ENCODE measurements at places on chromosomes 1 and 21.

DNA sequence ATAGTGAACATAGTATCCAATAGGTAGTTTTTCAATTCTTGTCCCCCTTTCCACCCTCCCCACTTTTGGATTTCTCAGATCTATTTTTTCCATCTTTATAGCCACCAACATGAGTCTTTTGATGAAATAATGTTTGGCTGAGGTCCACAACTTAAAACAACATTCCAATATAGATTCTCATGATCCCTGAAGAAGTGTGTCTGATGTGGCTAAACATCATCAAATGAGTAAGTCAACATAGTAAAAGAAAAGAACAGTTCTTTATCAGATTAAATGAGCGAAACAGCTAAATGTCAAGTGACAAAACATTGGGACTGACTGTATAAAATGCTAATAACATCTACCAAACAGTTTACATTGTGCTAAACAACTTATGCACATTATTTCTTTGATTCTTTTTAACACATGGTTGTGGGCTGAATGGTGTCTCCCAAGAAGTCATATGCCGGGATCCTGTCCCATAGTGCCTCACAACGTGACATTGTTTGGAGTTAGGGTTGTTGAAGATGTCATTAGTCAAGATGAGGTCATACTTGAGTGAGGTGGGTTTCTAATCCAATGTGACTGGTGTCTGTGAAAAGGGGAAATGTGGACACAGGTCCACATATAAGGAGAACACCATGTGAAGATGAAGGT lies 453.6 kb downstream of the LTN1 start:
- DNase-seq = no peak

GRCh38 chr1:245797592-245798348 lies 643.0 kb downstream of the KIF26B start:
- DNase-seq = no peak

DNA sequence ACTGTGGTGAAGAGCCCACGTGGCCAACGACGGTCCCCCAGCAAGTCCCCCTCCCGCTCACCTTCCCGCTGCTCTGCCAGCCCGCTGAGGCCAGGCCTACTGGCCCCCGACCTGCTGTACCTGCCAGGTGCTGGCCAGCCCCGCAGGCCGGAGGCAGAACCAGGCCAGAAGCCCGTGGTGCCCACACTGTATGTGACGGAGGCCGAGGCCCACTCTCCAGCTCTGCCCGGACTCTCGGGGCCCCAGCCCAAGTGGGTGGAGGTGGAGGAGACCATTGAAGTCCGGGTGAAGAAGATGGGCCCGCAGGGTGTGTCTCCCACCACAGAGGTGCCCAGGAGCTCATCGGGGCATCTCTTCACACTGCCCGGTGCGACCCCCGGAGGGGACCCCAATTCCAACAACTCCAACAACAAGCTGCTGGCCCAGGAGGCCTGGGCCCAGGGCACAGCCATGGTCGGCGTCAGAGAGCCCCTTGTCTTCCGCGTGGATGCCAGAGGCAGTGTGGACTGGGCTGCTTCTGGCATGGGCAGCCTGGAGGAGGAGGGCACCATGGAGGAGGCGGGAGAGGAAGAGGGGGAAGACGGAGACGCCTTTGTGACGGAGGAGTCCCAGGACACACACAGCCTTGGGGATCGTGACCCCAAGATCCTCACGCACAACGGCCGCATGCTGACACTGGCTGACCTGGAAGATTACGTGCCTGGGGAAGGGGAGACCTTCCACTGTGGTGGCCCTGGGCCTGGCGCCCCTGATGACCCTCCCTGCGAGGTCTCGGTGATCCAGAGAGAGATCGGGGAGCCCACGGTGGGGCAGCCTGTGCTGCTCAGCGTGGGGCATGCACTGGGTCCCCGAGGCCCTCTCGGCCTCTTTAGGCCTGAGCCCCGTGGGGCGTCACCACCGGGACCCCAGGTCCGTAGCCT lies 46.8 kb downstream of the TRIM11 start:
- DNase-seq = no peak

- no peak for DNase-seq
These were observed 6.0 kb upstream of the LINGO4 start for GRCh38 chr1:151811181-151811580.

DNA sequence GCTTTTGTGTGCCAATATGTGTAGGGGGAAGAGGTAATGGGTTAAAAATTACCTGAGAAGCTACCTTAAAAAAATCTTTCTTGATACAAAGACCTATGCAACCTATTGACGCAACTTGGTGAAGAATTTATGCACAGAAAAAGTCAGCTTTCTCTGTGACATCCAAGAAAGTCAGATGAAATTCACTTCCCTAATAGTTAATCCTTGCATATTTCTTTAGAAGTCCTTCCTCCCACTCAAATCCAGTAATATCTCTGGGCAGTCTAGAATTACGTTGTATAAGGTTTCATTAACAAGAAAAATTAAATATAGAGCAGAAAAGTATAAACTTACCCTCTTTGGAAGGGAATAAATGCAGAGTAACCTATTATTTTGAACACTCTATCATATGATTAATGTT lies 2.9 kb downstream of the UBAP2L start:
- DNase-seq = no peak

GRCh38 chr1:232996143-232996542 lies 45.7 kb downstream of the NTPCR start:
- DNase-seq = no peak

GRCh38 chr1:26336477-26337205 lies 17.3 kb downstream of the CRYBG2 start:
- DNase-seq = peak; percentile 71

DNA sequence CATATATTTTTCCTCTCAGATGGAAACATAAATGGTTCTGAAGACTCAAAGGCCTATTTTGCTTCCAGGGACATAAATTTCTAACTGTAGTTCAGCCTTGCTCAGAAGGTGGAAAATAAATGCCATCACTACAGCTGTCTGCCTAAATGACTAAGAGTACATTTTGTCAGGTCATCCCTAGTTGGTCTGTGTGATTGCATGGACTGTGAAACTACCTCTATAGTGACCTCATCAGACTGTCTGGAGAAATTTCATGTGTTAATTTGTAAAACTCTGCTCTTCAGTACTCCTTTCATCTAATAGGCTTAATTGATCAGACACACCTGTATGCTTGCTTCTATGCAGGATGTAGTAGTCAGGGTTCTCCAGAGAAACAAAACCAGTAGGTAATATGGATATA lies 886.9 kb downstream of the AMY1C start:
- DNase-seq = no peak

- no peak for DNase-seq
These were observed 240.8 kb downstream of the TRABD2B start for GRCh38 chr1:47756411-47756810.

- DNase-seq = no peak
These were observed 972 bp upstream of the KDM4A start for GRCh38 chr1:43648876-43649477.

- DNase-seq = no peak
These were observed 44.0 kb downstream of the PLPP3 start for GRCh38 chr1:56535362-56535761.

- DNase-seq = no peak
These were observed 97.5 kb downstream of the ZNF326 start for GRCh38 chr1:90092441-90092840.

DNA sequence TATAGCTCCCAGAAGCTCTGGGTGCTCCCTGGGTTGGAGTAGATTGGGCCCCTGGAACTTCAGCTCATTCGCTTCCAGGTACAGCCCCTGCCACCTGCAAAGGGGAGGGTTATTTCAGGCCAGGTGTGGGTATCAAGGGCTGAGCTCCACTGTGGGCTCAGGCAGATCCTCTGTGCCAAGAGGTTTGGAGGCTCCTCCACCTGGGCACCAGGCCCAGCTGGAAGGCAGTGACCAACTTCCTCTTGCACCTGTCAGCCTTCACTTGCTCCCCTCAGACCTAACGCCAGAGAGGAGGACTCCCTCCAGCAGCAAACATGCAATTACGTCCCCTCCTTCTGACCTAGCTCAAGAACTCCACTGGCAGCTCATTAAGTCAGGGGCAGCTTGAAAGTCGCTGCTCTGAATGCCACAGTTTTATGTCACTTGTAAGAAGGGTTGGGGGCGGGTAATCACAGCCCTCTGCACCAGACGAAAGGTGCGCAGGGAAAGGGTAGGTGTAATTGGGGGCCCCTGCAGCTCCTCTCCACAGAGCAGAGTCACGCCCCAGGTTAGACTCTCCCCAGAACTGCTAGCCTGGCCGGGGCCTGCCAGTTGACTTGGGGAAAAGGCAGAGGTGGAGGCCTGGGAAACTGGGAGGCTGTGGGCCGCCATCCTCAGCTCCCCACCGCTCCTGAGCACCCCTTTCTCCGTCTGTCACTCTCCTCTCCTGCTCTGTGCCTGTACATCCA lies 125.0 kb upstream of the TMPRSS2 start:
- DNase-seq = no peak

DNA sequence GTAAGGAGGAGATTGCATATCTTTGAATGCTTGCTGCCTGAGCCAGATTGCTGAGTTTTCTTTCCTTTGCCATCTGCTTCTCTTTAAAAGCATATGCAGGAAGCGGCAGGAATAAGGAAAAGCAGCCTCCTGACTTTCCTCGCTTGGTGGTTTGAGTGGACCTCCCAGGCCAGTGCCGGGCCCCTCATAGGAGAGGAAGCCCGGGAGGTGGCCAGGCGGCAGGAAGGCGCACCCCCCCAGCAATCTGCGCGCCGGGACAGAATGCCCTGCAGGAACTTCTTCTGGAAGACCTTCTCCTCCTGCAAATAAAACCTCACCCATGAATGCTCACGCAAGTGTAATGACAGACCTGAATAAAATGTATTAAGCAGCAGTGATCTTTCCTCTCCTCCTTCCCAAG lies 1.5 kb downstream of the CORT start:
- DNase-seq = no peak

DNA sequence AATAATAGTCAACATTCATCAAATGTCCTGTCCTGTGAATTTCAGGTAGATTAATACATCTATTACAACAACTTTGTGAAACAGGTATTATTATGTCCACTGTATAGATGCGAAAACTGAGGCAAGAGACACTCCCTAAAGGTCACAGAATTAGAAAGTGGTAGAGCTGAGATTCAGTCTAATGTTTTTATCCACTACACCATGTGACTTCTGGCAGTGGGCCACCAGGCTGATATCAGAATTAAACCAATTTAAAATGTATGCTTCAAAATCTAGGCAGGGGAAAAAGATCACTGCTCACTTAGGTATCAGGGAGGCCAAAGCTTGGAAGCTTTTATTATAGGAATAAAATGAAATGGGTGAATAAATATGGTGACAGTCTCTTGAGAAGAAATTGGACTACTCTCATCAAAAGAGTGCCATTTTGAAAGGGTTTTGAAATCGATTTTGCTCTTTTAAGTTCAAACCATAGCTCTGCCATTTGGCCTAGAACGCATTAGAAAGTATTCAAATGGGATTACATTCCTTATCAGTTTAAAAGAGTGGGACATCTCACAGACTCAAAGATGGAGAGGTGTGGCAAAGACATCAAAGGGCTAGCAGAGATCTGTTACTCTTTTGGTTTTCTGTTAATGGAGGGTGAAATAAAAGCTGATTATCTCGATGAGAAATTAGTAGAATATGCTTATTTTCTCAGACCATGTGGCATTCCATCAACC lies 1.9 kb downstream of the DDAH1 start:
- DNase-seq = no peak

DNA sequence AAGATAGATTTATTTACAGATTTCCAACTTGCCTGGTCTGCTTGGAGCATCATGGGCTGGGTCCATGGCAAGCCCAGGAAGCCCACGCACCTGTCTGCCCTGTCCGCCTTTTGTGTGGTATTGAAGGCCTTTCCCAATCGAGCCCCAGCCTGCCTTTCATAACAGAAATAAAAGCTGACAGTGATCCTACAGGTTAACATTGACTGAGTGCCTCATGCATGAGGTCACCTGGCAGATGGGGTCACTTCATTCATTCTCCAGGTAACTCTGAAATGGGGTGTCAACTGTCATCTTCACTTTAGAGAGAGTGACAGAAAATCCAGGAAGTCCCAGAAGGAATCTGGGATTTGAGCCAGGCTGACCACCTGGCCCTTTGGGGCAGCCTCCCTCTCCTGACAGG lies 36.3 kb upstream of the CASZ1 start:
- DNase-seq = no peak

GRCh38 chr1:8352886-8353785 lies 35.2 kb downstream of the SLC45A1 start:
- no peak for DNase-seq

DNA sequence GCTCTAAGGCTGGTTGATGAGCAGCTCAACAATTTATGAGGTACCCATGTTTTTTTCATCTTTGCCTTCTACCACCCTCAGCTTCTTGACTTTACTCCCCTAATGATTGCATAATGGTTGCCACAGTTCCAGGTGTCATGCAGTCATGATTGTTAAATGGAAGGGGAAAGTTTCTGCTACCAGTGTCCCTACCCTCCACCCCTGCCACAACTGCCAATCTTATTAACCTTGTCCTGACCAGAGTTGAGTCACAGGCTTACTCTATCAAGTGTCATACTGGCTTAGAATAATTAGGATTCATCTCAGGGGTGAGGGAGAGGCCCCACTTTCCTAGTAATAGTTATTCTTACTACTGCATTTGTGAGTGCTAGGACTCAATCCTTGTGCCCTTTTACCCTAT lies 7.9 kb upstream of the FUBP1 start:
- no peak for DNase-seq

GRCh38 chr21:35159881-35160280 lies 110.8 kb upstream of the RUNX1 start:
- no peak for DNase-seq

- no peak for DNase-seq
These were observed 7.5 kb downstream of the NGF start for GRCh38 chr1:115330480-115331013.

DNA sequence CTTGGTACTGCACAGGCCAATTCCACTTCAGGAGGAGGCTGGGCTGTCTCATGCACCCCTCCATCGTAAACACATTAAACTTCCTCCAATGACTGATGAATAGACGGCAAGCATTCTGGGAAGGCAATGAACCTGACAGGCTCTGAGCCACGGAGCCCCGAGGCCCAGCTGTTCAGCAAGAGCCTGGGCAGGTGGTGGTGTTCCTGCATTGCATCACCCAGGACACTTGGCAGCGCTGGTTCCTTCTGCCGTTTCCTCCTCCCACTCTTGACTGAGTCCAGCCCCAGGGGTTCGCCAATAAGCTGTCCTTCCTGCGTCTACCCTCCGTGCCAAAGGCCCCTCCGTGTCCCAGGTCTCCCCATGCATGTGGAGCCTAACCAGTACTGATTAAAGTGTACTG lies 109.8 kb downstream of the JAK1 start:
- DNase-seq = no peak

Data from NCI-H774 (cell line).